MV-4-11 (cell line): ENCODE measurements at places on chromosomes 1 and 21.

- DNase-seq, result no peak
Measured at GRCh38 chr1:190957565-190957964, 479.9 kb upstream of the BRINP3 start.

GRCh38 chr21:38326899-38327298, 70.1 kb downstream of the KCNJ15 start:
- DNase-seq, result no peak

- peak; percentile 25 for DNase-seq
Measured at GRCh38 chr1:42736152-42736551, 3.9 kb downstream of the CLDN19 start.

DNA sequence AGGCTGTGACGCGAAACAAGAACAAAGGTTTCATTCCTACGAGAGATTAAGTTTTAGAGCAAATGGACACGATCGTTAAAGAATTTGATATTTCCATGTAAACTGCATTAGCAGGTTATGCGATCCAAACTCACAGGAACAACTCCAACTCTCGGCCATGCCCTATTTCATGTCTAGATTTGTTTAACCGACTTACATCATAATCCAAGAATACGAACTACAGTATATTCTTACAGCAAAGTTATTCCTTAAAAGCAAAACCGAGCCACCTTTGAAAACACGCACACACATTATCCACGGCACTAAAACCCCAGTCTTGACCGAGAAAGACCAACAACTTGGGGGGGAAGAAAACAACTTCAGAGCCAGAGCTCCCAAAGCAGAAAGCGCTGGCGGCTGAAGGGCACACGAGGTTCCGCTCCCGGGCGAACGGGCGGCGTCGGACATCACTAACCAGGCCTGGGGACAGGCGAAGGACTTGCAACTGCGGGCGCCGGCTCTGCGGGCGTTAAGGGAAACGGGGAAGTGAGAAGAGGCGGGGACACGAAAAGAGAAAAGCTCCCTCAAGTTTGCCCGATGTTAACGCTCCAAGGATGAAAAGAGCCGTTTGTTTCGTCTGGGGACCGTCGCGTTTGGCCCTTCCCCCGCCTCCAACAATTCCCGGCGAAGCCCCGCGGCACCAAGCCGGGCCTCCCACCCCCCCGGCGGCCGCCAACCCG, 690 bp downstream of the B3GALNT2 start:
- DNase-seq, result peak; percentile 70

GRCh38 chr1:117834416-117834815, 95.0 kb downstream of the GDAP2 start:
- no peak for DNase-seq

DNA sequence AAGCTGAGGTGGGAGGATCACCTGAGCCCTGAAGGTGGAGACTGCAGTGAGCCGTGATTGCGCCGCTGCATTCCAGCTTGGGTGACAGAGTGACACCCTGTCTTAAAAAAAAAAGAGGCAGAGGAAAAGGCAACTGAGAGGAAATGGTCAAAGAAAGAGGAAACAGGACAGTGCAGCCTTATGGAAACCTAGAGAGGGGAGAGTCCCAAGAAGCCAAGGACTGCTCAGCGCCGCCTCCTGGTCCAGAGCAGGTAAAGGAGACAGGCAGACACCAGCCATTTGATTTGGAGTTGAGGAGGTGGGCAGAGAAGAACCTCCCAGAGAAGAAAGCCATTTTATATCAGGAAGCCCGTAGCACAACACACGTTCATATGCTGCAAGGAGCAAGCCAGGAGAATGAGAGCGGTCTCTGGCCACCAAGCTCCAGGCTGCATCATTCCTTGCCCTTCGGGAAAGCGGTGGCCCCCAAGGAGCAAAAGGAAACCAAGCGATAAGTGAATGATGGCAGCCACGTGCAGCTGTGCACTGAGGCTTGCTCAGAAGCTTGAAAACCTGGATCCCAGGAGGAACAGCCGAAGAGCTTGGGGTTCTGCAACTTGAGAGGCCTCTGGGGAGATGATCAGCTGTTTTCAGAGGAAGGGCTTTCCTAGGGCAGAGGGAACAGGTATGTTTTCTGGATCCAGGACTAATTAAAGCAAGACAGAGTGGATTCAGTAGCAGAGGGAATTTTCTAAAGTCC, 33.7 kb downstream of the LRRC42 start:
- DNase-seq, result peak; percentile 63

DNA sequence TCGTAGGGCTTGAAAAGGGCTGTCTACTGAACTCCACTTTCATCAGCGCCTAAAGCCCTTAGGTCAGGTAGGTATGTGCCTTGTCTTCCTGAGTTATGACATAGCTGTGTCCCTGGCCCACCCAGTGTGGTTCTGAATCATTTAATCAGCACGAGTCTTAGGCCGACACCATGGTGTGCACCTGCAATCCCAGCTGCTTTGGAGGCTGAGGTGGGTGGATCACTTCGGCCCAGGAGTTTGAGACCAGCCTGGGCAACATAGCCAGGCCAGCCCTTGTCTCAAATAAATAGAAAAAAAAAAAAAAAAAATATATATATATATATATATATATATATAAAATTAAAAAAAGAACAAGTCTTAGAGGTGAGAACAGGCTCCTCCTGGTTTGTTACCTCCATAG, 15.8 kb downstream of the LRRC71 start:
- no peak for DNase-seq

DNA sequence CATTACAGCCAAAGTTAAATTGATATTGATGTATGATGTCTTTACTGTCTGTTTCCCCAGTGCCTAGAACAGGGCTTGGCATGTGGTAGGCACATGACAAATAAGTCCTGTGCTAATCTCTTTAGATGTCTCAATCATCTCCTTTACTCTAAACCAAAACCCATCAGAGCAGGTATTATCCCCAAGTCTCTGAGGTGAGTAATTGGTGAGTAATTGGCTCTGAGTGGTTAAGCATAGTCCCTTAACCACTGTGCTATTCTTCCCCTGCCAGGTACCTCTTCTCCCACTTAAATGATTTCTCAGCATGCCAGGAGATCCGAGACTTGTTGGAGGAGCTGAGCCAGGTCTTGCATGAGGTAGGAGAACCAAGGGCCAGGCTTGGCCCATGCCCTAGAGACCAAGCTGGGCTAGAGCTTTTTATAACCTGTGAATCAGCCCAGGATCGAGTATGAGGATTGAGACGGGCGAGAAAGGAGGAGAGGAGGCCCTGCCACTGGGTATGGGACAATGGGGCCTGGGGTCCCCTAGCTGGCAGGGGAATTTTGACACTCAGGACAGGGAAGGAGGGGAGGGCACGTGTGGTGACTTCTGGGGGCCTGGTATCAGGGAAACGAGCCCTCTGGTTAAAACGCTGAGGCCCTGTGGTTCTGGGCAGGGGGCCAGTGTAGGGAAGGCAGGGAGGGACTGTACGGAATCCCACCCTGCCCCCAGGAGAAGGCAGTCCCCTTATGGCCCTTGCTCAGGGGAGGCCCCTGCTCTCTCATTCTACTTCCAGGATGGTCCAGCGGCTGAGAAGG, 4.5 kb downstream of the CNKSR1 start:
- no peak for DNase-seq

DNA sequence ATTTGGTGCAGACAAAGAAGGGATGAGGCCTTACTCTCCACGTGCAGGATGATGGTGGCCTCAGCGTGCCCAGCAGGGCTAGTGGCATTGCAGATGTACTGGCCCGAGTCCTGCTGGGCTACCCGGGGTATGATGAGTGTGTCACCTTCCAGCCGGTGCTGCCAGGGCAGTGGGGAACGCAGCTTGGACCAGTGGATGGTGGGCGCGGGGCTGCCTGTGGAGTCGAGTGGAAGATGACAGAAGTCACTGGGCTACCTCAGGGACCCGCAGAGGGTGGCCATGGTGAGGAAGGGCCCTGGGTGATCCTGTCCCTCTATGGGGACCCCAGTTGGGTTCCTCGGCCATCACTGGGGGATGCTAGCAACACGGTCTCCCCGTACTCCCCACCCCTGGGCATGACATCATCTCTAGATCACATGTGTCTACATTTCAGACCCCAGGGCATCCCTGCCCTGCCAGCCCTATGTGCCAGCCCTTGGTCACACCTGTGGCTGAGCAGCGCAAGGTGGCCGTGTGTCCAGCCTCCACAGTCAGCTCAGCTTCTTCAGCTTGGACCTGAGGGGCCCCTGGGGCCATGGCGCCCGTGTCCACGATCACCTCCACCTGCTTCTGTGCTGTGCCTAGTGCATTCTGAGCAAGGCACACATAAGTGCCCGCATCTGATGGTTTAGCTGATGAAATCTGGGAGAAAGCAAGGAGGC, 27.4 kb downstream of the LDLRAD2 start:
- no peak for DNase-seq

DNA sequence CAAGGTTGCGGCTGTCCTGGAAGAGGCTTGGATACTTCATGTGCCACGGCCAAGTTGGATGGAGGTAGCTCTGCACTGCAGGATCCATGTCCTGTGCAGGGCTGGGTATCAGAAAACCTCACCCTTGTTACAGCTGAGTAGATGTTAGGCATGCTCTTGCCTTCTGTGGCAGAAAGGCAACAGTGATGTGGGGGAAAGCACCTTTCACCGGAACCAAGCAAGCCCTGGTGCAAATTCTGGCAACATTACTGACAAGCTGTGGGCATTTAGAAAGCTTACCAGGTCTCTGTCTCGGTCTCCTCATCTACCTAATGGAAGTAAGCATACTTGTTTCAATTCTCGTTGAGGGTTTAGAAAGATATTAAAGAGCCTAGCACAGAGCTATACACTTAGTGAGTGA, 14.5 kb upstream of the CDCA8 start:
- DNase-seq, result no peak

DNA sequence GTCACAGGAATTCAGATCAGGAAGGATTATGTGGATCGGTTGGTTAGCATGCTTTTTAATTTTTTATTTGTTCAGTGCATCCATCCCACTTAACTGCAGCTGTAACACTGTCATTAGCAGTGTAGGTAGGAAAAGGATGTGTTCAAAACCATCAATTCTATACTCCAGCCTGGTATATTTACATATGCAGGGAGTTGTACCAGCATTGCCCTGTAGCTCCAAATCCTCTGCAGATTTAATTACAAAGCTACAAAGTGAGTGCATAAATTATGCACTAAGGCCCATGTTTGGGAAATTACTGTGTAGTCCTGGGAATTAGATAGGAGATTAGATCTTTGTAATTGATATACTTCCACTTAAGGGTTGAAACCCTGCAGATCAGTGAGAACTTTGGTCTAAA, 15.9 kb upstream of the OSBPL9 start:
- no peak for DNase-seq

DNA sequence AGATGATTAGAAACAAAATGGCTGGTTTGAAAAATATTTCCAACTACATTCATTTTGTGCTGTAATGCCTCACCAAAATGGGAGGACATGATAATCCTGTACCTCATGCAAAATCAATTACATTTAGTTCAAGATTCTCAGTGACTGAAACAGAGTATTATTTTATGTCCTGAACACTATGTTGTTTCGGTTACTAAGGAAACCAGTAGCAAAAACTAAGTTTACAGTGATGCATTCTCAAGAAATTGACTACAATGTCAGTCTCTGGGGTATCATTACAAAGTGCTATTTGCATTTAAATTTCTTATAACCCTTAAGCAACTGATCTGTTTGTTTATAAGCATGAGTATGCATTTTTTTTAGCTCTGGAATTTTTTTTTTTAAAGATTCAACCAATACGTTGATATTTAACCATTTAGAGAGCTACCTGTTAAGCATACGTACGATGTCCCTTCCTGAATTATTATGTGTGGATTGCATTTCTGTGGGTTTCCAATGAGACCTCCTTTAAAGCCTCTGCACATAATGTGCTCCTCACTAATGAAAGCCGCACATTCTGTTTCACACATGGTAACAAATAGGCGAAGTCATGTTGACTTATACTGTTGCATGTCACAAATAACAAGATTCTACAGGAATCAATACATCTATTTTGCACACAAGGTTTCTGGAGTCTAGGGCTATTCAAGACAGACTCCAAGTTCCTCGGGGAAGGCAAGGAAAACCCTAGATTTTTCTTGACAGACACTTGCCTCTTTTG, 1035.7 kb downstream of the ADGRL2 start:
- no peak for DNase-seq

- no peak for DNase-seq
Measured at GRCh38 chr1:26340047-26340481, 13.9 kb downstream of the CRYBG2 start.

- peak; percentile 45 for DNase-seq
Measured at GRCh38 chr1:2412773-2413494, 570 bp upstream of the PEX10 start.

- no peak for DNase-seq
Measured at GRCh38 chr1:24770881-24771280, 25.6 kb downstream of the CLIC4 start.

GRCh38 chr1:156471496-156472490, 28.8 kb downstream of the MEF2D start:
- DNase-seq, result no peak

DNA sequence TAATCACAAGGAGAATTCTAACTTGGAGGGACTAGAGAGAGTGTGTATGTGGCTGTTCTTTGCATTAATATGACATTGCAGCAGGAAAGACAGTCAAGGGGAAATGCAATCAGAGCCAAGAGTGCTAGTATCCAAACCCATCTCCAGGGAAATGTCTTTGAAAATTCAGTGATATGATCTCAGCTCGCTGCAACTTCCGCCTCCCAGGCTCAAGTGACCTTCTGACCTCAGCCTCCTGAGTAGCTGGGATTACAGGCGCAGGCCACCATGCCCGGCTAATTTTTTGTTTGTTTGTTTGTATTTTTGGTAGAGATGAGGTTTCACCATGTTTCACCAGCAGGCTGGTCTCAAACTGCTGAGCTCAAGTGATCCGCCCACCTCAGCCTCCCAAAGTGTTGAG, 16.3 kb downstream of the VASH2 start:
- no peak for DNase-seq

- DNase-seq, result no peak
Measured at GRCh38 chr1:235920596-235921375, 54.1 kb upstream of the LYST start.

- DNase-seq, result no peak
Measured at GRCh38 chr1:178999061-178999460, 26.6 kb upstream of the FAM20B start.

DNA sequence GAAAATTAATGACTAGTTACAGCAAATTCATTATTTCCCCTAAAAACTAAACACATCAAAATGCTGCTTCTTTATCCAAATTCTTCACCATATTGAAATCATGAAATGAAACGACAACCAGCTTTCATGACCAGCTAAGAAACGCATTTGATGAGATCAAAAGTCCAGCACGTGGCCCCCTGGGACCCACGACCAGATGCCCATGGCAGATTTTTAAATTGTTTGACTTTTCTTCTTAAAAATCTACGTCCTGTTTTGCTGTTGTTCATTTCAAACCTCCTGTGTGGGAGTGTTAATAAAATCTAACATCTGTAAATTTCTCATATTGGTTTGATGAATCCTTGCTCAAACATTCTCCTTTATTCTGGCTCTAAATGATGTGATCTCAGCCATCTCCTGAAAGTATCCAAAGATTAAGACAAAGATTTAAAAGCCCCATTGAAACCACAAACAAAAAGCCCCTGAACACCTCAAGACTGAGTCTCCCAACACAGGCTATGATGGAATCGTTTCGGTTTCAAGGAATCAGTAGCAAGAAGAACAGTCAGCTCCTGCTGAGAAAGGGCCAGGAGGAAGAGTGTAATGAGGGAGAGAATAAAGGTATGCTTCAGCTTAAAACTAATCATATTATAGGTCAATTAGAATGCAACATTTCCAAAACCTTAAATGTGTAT, 523.6 kb downstream of the SMYD3 start:
- DNase-seq, result no peak

GRCh38 chr1:91349524-91349923, 55.1 kb downstream of the HFM1 start:
- no peak for DNase-seq
